ENCODE measurements at places on chromosomes 12 and 14.

GRCh38 chr14:56268039-56268438 is 149.8 kb downstream of the PELI2 start:
- DNase-seq = no peak

GRCh38 chr14:71523630-71524319 is 408.5 kb upstream of the RGS6 start:
- DNase-seq = peak; percentile 6

- DNase-seq = no peak
Measured at GRCh38 chr12:94614288-94614721, 36.1 kb downstream of the TMCC3 start.

GRCh38 chr12:96985515-96986362 is 78.7 kb downstream of the NEDD1 start:
- peak; percentile 23 for DNase-seq

GRCh38 chr14:58979325-58979724 is 209.1 kb upstream of the DAAM1 start:
- no peak for DNase-seq

DNA sequence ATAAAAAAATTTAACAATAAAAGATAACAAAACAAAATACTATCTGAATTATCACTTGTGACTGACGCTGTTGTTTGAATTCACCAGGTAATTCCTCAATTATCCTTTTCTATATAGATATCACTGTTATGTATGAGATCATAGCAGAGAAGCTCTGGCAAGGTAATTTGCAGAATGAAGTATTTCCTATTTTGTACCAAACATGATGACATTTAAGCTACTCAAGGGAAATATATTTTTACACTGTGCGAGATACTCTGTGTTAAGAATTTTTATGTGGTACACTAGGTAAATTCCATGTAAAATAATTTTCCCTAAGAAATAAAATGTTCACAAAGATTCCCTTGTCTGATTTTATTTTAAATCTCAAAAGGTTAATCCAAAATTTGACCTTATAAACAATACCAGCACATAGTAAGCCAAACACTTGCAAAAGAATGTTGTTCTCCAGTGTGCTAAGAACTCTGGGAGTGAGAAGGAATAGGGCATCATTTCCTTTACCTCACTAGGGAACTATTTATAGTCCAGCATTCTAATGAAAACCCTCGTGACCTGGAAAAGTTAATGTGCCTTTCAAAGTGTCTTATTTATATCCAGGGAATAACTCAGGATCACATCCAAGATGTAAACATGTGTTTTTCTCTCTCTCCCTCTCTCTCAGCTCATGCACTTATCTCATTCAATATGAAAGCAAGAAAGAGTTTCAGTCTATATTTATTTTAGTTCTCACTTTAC is 115.2 kb upstream of the RAP1B start:
- no peak for DNase-seq

DNA sequence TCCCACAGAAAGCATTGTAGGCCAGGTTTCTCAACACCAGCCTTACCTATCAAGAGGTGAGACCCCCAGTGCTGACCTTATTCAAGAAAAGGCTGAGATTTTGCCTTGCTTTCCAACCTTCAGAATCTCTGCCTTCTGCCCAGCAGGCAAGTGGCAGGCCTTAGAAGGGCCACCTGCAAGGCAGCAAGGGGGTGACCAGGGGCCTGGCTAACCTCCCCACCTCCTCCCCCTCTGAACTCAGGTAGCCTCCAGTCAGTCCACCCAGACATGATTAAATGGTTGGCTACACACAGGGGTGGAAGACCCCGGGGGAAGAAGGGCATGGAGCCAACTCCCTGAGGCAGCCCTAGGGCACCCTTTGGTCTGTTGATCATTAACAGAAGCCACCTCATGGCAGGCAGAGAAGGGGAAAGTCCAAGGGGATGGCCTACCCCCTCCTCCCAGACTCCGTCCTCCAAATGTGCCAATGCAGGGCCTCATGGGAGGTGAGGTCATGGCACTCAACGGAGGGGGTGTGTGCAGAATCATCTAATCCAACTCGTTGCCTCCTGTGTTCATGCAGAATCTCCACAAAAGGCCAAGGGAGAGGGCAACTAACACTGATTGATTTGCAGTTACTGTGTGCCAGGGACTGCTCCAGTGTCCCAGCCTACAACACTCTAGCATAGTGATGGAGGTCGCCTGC is 8.5 kb downstream of the ZFP36L1 start:
- no peak for DNase-seq

GRCh38 chr12:52910248-52910883 is 5.5 kb upstream of the KRT8 start:
- DNase-seq = no peak

GRCh38 chr12:67909681-67910080 is 79.6 kb upstream of the IFNG-AS1 start:
- DNase-seq = no peak

DNA sequence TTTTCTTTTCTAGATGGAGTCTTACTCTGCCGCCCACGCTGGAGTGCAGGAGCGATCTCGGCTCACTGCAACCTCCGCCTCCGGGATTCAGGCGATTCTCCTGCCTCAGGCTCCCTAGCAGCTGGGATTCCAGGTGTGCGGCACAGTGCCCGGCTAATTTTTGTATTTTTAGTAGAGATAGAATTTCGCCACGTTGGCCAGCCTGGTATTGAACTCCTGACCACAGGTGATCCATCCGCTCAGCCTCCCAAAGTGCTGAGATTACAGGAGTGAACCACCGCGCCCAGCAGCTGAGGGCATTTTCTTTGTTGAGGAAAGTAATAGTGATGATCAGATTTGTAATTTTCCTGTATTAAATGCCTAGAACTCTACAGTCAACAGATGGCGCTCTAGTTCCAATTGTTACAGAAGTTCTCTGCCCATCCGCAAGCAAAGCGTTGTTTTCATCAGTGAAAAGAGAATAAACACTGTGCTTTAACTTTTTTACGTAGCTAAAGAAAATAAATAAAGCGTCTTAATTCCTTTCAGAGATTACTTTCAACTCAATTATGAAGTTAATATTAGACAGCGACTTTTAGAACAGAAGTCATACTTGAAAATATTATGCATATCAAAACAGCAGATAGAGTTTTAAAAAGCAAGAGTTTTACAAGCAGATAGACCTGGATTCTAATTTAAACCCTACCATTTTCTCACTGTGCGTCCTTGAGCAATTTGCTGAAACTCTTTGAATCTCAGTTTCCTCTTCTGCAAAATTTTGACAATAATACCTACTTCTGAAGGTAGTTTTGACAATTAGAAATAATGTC is 335.1 kb downstream of the DUSP6 start:
- DNase-seq = peak; percentile 85

- no peak for DNase-seq
Measured at GRCh38 chr14:26132061-26132645, 465.7 kb downstream of the NOVA1 start.

DNA sequence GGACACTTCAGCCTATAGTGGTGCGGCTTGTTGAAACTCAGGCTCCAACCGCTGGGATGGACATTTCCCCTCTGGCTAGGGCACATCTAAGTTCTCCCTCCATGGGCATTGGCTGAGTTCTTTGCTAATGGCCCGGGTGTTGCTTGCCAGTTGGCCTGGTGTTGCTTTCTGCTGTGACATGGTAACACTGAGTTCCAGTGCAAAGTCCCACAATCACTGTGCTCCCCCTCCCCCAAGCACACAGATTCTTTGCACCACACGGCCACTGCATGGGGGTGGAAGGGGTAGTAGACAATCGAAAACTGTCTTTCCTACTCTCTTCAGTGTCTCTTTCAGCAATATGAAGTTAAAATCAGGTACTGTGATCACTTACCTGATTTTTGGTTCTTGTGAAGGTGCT is 308.2 kb downstream of the FUT8 start:
- DNase-seq = no peak

GRCh38 chr12:82671673-82672195 is 15.0 kb upstream of the TMTC2 start:
- no peak for DNase-seq

- no peak for DNase-seq
Measured at GRCh38 chr14:98932431-98933325, 339.3 kb downstream of the BCL11B start.
